ENCODE measurements at places on chromosomes 16 and 17. TPM values are rescaled to one million over a fixed set of nuclear protein-coding genes. Genes with fewer than 3 reads are reported as not detected.

Gene PRSS36
- total RNA-seq = 0.29 TPM

Gene HOXB8
- 7.8 TPM for total RNA-seq

Gene CENPV
- total RNA-seq = 173 TPM

Gene C16orf96
- total RNA-seq = not detected

Gene KRT13
- total RNA-seq = 0.48 TPM

Gene ATP2A3
- total RNA-seq = 4.6 TPM

Gene ALOX15
- total RNA-seq = not detected

Gene GNGT2
- total RNA-seq = 0.44 TPM

Gene ZNF785
- not detected for total RNA-seq

Gene AXIN2
- total RNA-seq = 0.96 TPM

Gene TBC1D3G
- 0.07 TPM for total RNA-seq

Gene SLC43A2
- 8.0 TPM for total RNA-seq

All from A549 treated with RU486 at 1 μM for 4 hours (cell line).